D721Med (cell line): ENCODE measurements at places on chromosomes 12 and 14.

DNA sequence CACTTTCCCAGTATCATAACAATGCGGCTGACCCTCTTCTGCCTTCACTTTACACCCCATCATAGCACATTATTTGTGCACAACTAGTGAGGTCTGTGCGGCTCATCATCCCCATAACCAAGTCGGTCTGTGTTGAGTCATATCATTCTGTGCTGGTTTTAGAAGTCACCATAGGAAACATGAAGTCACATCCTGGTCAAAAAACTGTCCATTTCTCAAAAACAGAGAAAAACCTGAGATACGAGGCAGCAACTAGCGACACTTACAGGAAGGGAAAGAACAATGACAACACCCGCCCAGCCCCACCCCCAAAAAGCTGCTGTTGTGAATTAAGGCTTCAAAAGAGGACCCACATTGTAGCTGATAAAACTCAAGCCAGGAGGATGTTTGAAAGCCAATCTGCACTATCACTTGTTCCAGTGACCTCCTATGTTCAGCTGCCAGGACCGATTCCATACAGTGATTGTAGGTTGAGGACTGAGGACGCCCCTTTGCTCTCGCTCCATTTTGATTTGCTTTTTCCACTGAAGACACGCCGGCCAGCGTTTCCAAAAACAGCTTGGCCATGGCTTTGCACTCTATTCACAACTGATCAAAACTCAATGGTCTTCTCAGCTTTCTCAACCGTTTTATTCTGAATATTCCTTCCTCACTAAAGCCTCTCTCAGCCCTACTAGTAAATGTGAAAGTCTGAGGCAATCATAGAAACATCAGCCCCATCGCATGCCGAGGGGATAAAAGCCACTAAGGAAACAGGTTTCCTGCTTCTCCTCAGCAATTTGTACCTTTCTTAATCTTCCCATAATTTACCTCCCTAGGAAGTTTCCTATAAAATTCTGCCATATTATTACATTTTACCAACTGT is 87.5 kb downstream of the DUSP16 start:
- DNase-seq, result no peak

DNA sequence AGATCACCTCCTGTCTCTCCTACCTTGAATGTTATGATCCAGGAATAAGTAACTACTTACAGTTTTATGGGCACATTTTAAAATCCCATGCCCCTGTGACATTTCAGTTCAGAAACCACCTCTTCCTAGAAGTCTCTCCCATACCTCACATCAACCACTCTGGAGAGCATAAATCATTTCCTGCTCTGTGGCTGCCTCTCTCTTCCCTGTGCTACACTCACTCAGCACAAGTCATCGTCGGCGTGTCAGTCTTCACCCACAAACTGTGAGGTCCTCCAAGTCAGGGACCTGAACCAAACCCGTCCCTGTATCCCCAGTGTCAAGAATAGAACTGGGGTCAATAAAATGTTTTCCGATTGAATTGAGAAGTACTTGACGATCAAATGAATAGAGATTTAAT is 863.3 kb downstream of the BCL11B start:
- DNase-seq, result no peak

GRCh38 chr12:104596134-104596799 is 139.5 kb downstream of the CHST11 start:
- DNase-seq, result no peak

- DNase-seq, result no peak
These were observed 64.4 kb downstream of the DIO2 start for GRCh38 chr14:80146941-80147340.

- DNase-seq, result no peak
These were observed 39.3 kb downstream of the SETD3 start for GRCh38 chr14:99441157-99441870.

DNA sequence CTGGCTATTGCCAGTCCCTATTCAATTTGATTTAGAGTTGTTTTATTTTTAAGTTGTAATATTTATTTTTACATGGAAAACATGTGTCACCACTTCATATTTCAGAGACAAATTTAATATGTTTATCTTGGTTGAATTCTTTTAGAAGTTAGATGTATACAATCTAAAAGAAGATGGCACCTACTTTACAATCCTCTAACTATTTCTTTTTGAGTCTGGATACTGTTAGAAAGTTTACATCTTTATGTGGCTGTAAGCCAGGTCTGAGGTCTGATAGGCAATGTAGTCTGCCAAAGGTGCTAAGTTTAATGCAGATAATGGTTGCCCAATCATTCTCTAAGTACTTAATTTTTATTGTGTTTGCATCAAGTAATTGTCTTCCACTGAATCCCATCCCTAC is 7.2 kb upstream of the LMO3 start:
- no peak for DNase-seq

- DNase-seq, result no peak
These were observed 20.5 kb upstream of the FAM222A start for GRCh38 chr12:109693160-109693559.

- DNase-seq, result peak; percentile 93
These were observed at the start of gene AP1G2 for GRCh38 chr14:23567186-23568020. AP1G2 (minus strand) TSS chr14:23567791; CDS start chr14:23567314, 477 bp downstream.

- DNase-seq, result no peak
These were observed 208.6 kb downstream of the SLC38A4 start for GRCh38 chr12:46617167-46617566.

- no peak for DNase-seq
These were observed 12.0 kb downstream of the TMTC1 start for GRCh38 chr12:29771786-29772185.

GRCh38 chr12:84605983-84606382 is 306.6 kb downstream of the SLC6A15 start:
- DNase-seq, result no peak

DNA sequence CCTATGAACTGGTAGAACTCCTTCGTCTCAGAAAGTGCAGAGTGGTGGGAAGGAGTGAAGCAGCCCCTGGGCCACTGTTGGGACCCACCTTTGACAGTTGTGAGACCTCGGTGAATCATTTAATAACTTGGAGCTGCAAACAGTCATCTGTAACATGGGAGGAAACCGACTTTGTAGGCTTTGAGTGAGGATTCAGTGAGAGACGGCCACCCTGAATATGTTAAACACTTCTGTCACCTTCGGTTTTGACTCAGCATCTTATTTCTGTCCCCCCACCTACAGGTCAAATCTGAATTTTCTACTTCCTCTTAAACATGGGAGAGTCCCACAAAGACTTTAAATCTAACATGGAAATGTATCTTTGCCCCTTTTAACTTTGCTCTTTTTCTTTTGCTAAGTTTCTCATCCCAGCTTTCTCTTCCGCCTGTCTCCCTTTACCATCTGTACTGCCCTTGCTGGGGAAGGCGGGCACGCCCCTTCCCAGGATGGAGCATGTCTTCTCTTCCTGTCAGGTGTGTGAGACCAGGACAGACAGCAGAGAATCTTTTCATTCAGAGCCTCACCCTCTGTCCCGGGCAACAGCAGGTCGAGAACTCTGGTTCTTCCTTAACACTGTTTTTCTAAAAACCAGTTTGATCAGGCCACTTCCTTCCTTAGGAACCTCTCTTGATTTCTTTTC is 37.1 kb downstream of the ZC3H14 start:
- no peak for DNase-seq

DNA sequence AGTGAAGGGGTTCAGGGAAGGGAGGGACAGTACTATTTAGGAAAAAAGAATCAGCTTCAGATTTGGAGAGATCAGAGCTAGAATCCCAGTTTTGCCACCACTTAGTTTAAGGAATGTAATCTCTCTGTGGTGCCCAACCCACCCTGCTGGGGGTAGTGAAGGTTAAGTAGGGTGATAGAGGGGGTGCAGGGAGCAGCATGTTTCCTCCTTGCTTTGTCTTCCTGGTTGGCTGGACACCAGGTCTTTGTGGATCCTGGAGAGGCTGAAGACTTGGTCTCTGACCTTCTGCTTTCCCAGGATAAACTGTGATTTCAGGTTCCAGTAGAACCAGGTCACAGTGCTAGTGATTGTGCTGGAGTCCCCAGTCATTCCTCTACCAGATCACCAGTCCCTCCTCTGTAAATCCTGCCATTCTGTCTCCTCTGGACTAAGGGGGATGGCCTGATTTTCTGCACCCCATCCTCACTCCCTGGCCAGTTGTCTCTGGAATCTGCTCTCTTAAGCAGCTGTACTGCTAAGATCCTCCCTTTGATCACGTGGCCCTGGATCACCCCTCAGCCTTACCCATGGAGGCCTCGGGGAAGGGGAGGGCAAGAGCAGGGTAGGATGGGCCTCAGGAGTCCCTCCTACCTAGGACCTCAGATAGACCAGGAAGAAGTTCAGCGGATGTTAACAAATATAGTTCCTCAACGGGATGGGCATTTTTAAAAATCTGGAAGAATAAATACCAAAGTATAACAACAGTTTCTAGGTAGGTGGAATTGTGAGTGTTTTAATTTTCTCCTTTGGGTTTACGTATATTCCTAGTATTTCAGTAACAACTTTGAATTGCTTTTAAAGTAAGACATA is 3.1 kb downstream of the MAP3K12 start:
- DNase-seq, result no peak

- no peak for DNase-seq
These were observed 139.6 kb downstream of the HMGA2 start for GRCh38 chr12:65963862-65964240.
